ENCODE measurements at places on chromosomes 6 and 20.

GRCh38 chr6:41200296-41200900, 551 bp downstream of the TREML2 start:
- DNase-seq = no peak

GRCh38 chr20:43666376-43667328, at the start of gene MYBL2:
Gene MYBL2, plus strand, starts transcription at chr20:43667114. Its CDS starts 170 bp downstream, at chr20:43667284.
- DNase-seq = peak; percentile 37

DNA sequence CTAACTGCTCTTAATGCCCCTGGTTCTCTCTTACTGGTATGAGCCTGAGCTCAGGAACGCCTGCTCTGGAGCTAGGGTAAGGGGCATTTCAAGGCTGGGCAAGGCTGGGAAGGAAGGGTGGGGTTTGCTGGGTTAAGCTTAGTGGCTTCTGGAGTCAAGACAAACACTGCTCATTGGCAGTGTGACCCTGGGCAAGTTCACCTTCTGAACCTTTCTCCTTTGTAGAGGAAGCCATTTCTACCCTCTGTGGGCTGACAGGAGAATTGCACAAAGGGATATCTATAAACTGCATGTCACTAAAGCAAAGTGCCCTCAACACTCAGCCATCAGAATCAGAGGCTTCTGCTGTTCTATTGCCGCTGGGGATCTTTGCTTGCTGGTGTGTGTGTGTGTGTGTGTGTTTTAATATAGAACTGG, 20.3 kb upstream of the LRRN4 start:
- DNase-seq = peak; percentile 51

DNA sequence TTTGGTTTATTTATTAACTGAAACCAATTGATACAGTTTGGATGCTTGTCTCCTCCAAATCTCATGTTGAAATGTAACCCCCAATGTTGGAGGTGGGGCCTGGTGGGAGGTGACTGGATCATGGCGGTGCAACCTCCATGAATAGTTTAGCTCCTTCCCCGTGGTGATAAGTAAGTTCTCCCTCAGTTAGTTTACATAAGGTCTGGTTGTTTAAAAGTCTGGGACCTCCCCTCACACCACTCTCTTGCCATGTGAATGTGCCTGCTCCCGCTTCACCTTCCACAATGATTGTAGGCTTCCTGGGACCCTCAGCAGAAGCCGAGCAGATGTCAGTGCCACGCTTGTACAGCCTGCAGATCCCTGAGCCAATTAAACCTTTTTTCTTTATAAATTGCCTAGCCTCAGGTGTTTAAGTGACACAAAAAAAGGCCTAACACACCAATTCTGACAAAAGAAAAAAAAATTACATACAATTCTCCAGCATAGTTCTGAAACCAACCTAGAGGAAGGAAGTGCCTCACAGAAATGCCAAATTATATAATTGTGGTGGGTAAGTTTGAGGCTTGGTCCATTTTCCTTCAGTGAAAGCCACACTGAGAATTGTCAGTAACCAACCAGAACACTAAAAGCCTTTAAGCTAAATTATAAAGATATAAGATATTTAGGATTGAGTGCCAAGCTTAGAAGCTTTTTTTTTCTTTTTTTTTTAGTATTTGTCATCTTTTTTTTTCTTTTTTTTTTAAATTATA, 15.0 kb downstream of the MAP7 start:
- DNase-seq = no peak

DNA sequence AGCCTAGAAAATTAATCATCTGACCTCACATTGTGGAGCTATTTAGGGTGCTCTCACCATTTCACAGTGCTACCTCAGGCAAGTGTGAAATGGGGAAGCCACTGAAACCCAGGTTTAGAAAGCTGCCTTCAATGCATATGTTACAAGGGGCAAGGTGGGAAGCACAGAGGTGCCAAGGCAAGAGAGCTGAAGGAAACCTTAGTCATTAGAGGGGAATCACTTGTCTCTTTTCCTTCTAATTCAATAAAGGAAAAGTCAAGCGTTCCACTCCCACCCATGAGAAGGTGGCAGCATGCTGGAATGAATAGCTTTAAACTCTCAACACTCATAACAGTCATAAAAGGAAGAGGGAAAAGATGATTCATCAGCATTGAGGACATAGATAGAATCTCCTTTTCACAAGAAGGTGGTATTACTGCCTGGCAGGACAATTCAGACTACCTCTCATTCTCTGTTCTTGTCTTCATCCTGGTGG, 251.9 kb upstream of the IRAK1BP1 start:
- DNase-seq = no peak

- DNase-seq = no peak
These were observed 154.7 kb downstream of the SYCP2 start for GRCh38 chr20:59778615-59779200.

All from DMS153 (cell line).